ENCODE measurements at places on chromosomes 6 and 20. TPM values are rescaled to one million over a fixed set of nuclear protein-coding genes. Genes with fewer than 3 reads are reported as not detected.

The SIRPB2 gene
- not detected for total RNA-seq

DNA sequence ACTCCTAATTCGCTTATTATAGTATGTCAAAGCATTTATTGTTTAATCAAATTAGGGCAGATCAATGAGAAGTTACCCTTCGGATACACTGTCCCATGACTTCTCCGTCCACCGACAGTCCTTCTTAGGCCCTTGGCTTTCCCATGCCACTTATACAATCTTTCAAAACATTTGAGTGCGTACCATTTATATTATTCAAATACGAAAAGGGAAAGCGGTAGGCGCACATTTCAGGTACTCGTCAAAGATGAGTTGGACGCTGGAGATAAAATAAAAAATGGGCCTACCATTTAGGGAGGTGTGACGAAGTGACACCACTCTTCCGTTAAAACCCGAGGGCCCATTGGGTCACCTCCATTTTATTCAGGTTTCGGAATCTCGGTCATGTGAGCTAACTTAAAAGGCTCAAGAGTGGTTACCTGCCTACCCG is 542 bp upstream of the AFG1L start:
- no peaks in the 10 kb centered on the region for H3K4me1 ChIP-seq
- H3K4me3 ChIP-seq, result peak overlapping the region; percentile 73
- no peaks in the 10 kb centered on the region for H3K36me3 ChIP-seq

- H3K27me3 ChIP-seq, result no peaks in the 10 kb centered on the region
- H3K36me3 ChIP-seq, result no peaks in the 10 kb centered on the region
- H3K4me3 ChIP-seq, result no peak overlapping the region
- DNase-seq, result no peak
- no peak overlapping the region for H3K27ac ChIP-seq
Measured at GRCh38 chr6:51531623-51532022, 555.8 kb downstream of the PKHD1 start.

- no peaks in the 10 kb centered on the region for H3K36me3 ChIP-seq
- H3K27ac ChIP-seq, result no peak overlapping the region
- H3K27me3 ChIP-seq, result no peaks in the 10 kb centered on the region
- no peak overlapping the region for H3K4me3 ChIP-seq
- H3K4me1 ChIP-seq, result no peaks in the 10 kb centered on the region
Measured at GRCh38 chr6:23441808-23442461, 684.1 kb upstream of the NRSN1 start.

The CALHM4 gene
- total RNA-seq, result 3.4 TPM

- no peaks in the 10 kb centered on the region for H3K36me3 ChIP-seq
- DNase-seq, result peak; percentile 71
- H3K4me3 ChIP-seq, result peak overlapping the region; percentile 34
- peak overlapping the region; percentile 92 for H3K27ac ChIP-seq
- peaks cover 4% of the 10 kb centered on the region for H3K4me1 ChIP-seq
- H3K27me3 ChIP-seq, result no peaks in the 10 kb centered on the region
Measured at GRCh38 chr6:28789553-28790083, 134.2 kb downstream of the TRIM27 start.

The DNAAF9 gene
- total RNA-seq, result not detected

DNA sequence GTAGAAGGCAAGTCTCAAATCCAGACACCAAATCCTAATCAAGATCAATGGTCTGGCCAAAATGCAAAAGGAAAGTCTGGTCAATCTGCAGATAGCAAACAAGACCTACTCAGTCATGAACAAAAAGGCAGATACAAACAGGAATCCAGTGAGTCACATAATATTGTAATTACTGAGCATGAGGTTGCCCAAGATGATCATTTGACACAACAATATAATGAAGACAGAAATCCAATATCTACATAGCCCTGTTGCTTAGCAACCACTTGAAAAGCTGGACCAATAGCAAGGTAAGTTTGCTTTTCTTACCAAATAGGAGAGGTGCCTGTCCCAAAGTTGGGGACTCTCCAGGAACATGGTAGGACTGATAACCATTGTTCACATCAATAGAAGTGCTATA is 2.0 kb downstream of the SEMG2 start:
- H3K27me3 ChIP-seq, result no peaks in the 10 kb centered on the region
- no peak overlapping the region for H3K27ac ChIP-seq
- 0 out of 2 replicates have a peak, but pooled peaks cover 6% of the 10 kb centered on the region for H3K4me1 ChIP-seq
- no peak overlapping the region for H3K4me3 ChIP-seq

DNA sequence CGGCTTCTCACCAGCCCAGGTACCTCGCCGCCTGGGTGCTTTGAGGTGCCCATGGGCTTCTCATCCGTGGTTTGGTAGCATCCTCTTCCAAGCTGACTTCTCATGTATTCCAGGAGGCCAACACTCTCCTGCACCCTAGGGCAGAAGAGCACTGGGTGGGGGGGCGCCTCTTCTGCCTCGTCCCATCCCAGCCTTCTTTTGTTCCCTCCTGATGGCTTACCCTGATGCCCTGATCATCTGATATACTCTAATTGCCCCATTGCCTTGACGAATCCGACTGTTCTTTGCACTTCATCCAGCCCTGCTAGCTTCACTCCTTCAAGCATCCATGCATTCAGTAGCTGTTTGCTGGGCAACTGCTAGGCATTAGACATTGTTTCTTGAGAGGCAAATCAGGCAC is 60.6 kb downstream of the ZNF831 start:
- no peak for DNase-seq
- peaks cover 2% of the 10 kb centered on the region for H3K27me3 ChIP-seq
- H3K4me3 ChIP-seq, result no peak overlapping the region
- no peak overlapping the region for H3K27ac ChIP-seq

DNA sequence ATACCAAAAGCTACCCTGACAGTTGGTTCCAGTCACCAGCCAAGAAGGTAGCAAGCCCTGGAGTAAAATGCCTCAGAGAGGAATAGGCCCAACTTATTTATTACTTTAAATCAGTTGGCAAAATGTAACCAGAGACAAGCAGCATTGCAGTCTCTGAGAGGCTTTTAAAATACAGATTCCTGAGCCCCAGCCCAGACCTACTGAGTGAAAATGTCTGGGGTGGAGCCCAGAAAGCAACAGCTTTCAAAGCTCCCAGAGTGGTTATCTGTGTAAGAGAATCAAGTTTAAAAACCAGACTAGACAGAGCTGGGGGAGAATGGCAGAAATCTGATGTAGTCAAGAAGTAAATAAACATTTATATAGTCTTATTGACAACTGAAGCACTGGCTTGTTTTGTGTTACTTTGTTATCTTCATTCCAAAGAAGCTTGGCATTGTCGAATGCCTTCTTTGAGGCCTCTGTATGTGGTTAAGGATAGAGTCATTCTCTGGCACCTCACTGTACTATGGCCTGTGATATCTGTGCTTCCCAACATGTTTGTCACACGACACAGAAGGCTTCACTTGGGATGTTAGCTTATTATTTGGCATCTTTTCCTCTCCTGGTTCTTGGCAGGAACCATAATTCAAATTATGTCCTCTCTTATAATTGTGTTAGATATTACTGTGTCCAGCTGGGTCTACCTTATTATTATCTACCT is 313.5 kb downstream of the SLC35F1 start:
- no peaks in the 10 kb centered on the region for H3K27me3 ChIP-seq
- H3K4me1 ChIP-seq, result no peaks in the 10 kb centered on the region
- DNase-seq, result no peak
- H3K27ac ChIP-seq, result no peak overlapping the region
- no peaks in the 10 kb centered on the region for H3K36me3 ChIP-seq

DNA sequence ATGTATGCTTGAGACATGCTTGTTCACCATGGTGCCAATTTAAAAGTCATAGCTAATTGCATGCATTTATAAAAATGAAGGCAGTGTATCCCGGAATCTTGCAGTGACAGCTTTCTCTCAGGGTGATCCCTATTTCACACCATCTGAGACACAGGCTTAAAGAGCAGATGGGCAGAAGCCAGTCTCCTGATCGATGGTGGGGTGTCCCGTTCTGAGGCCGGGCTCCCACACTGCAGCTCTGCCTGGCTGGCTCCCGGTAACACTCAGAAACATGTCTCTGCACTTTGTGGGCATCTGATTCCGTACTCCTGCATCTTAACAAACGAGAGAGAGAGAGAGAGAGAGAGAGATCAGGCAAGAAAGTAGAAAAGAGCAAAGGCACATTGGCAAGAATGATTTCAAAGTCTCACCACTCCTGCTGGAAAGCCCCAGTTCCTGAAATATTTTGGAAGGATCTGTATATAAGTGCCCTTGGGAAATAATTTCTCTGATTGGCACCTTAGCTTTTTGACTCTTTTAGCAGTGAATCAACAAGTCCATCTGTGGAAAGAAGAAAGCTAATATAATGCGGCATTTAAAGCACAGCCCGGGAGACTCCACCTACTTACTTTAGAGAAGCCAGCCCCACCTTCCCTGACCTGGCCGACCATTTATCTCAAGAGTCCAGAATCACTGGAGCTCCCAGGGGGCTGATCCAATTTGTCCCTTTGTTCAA is 36.8 kb upstream of the EXOC2 start:
- H3K36me3 ChIP-seq, result no peaks in the 10 kb centered on the region
- no peak overlapping the region for H3K27ac ChIP-seq
- H3K4me1 ChIP-seq, result no peaks in the 10 kb centered on the region
- no peaks in the 10 kb centered on the region for H3K27me3 ChIP-seq

The FAM83C gene
- not detected for total RNA-seq

The DTNBP1 gene
- 19.9 TPM for total RNA-seq

- H3K4me1 ChIP-seq, result peaks cover 11% of the 10 kb centered on the region
- no peak overlapping the region for H3K4me3 ChIP-seq
- H3K27ac ChIP-seq, result no peak overlapping the region
- H3K36me3 ChIP-seq, result no peaks in the 10 kb centered on the region
- DNase-seq, result no peak
Measured at GRCh38 chr6:95882371-95882770, 133.4 kb upstream of the FUT9 start.

The ANKRD6 gene
- 25.6 TPM for total RNA-seq

- H3K27me3 ChIP-seq, result no peaks in the 10 kb centered on the region
- no peak overlapping the region for H3K4me3 ChIP-seq
- H3K27ac ChIP-seq, result no peak overlapping the region
- peaks cover 22% of the 10 kb centered on the region for H3K36me3 ChIP-seq
Measured at GRCh38 chr20:62132421-62132820, 10.1 kb downstream of the LSM14B start.

The CST5 gene
- total RNA-seq, result not detected

DNA sequence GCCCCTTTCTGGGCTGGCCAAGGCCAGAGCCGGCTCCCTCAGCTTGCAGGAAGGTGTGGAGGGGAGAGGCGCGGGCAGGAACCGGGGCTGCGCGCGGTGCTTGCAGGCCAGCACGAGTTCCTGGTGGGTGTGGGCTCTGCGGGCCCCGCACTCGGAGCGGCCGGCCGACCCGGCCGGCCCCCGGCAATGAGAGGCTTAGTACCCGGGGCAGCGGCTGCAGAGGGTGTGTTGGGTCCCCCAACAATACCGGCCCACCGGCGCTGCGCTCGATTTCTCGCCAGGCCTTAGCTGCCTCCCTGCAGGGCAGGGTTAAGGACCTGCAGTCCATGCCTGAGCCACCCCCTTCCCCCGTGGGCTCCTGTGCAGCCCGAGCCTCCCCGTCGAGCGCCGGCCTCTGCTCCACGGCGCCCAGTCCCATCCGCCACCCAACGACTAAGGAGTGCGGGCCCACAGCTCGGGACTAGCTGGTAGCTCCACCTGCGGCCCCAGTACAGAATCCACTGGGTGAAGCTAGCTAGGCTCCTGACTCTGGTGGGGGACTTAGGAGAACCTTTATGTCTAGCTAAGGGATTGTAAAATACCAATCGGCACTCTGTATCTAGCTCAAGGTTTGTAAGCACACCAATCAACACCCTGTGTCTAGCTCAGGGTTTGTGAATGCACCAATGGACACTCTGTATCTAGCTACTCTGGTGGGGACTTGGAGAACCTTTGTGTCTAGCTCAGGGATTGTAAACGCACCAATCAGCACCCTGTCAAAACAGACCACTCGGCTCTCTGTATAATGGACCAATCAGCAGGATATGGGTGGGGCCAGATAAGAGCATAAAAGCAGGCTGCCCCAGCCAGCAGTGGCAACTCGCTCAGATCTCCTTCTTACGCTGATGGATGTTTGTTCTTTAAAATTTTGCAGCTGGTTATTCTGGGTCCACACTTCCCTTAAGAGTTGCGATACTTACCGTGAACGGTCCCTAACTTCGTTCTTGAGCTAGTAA is 167.4 kb upstream of the RREB1 start:
- DNase-seq, result no peak
- no peak overlapping the region for H3K4me3 ChIP-seq
- no peaks in the 10 kb centered on the region for H3K27me3 ChIP-seq
- H3K27ac ChIP-seq, result no peak overlapping the region
- no peaks in the 10 kb centered on the region for H3K36me3 ChIP-seq

DNA sequence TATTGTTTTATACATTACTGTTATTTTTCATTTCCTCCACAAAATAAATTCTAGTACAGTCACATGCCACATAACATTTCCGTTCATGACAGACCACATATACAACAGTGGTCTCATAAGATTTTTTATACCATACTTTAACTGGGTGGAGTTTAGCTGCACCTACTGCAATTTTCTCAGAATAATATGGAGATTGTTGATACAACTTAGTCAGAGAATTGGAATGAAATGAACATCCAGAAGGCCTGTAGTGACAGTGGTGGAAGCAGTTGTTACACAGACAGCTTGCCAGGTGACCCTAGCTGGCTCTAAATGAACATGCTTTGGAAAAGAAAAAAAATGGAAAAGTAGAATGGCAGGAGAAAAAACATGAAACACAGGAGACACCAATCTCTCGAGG is 183.2 kb upstream of the TCF21 start:
- no peaks in the 10 kb centered on the region for H3K27me3 ChIP-seq
- H3K4me3 ChIP-seq, result no peak overlapping the region
- H3K27ac ChIP-seq, result no peak overlapping the region
- DNase-seq, result no peak
- no peaks in the 10 kb centered on the region for H3K4me1 ChIP-seq

GRCh38 chr6:140441256-140441655 is 1066.8 kb upstream of the CITED2 start:
- DNase-seq, result peak; percentile 49
- H3K36me3 ChIP-seq, result no peaks in the 10 kb centered on the region
- no peak overlapping the region for H3K27ac ChIP-seq
- H3K4me1 ChIP-seq, result no peaks in the 10 kb centered on the region
- H3K4me3 ChIP-seq, result no peak overlapping the region

The HLA-DOB gene
- total RNA-seq, result 0.61 TPM

The CALHM6 gene
- total RNA-seq, result not detected

The TTK gene
- total RNA-seq, result 37.4 TPM

The CDSN gene
- not detected for total RNA-seq

GRCh38 chr20:20396794-20397193 is 28.9 kb downstream of the INSM1 start:
- H3K27ac ChIP-seq, result no peak overlapping the region
- H3K27me3 ChIP-seq, result no peaks in the 10 kb centered on the region
- no peaks in the 10 kb centered on the region for H3K36me3 ChIP-seq
- no peak overlapping the region for H3K4me3 ChIP-seq
- no peak for DNase-seq

DNA sequence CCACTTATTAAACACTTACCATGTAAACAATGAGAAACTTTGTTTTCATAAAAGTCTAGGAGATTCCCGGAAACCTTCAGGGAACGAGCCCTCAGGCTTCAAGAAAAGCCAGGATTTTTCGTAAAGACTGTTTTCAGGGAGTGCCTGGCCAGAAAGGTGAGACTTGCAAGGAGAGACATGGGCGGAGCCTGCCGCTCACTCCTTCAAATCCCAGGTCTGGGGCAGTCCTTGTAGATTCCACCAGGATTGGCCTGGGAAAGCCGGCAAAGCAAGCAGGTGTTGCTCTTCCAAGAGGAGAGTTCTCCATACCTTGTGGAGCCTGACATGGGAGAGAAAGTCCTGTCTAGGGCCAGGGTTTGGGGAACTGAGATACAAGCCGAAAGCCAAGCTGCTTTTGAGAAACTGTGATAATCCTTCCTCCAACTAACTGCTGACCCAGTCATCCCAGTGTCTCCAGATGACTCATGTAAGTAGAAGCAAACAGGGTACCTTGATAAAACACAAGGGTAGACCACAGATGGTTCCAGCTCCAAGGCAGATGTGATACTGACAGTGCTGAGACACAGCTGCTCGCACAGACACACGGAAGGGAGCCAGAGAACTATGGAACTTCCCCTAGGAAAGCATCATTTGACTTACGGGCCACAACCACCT is 69.4 kb upstream of the NAA20 start:
- no peaks in the 10 kb centered on the region for H3K36me3 ChIP-seq
- no peak overlapping the region for H3K27ac ChIP-seq
- H3K27me3 ChIP-seq, result no peaks in the 10 kb centered on the region
- peaks cover 17% of the 10 kb centered on the region for H3K4me1 ChIP-seq
